ENCODE measurements at places on chromosomes 5 and 9.

GRCh38 chr5:93829346-93829745 lies 87.9 kb upstream of the POU5F2 start:
- no peak for DNase-seq

DNA sequence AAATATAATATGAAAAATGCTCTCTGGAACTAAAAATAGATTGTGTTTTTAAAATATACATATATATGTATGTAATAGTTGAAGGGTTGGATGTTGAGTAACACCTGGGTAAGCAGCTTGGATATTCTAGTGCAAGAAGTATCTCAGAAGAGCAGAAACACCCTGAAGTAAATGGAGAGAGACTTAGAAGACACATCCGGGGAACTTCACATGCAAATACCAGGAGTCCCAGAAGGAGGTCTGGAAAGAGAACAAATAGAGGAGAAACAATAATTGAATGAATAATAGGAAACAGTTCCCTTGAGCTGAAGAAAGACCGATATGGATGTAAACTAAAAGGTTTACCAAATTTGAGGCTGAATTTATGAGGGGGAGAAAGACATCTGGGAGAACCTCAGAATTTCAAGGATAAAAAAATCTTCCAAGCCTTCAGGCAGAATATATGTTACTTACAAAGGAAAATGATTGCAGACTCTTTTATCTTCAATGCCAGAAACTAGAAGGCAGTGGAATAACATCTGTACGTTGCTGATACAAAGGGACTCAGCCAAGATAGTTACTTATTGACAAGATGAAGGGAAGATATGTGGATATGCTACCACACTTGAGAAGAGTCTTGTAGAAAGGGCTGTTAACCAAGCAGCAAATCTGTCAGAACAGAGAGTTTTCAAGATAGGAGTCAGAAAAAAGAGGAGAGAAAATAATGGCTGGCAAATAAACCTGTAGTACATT lies 42.7 kb downstream of the HSDL2 start:
- no peak for DNase-seq

GRCh38 chr9:99019510-99020331 lies 76.0 kb downstream of the COL15A1 start:
- DNase-seq: peak; percentile 98

DNA sequence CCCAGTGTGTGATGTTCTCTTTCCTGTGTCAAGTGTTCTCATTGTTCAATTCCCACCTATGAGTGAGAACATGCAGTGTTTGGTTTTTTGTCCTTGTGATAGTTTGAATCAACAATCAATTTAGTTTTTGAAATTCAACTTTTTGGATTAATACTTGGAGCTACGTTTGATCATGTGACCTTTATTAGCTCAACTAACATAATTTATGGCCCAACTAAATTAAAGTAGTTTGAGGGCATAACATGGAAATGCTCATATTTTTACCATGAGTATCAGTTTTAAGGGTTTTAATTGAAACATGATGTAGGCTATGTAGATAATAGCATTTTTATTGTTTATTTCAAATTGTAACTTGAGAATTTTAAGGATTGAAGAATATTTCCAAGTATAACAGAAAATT lies 168.0 kb downstream of the CCDC171 start:
- DNase-seq: no peak

DNA sequence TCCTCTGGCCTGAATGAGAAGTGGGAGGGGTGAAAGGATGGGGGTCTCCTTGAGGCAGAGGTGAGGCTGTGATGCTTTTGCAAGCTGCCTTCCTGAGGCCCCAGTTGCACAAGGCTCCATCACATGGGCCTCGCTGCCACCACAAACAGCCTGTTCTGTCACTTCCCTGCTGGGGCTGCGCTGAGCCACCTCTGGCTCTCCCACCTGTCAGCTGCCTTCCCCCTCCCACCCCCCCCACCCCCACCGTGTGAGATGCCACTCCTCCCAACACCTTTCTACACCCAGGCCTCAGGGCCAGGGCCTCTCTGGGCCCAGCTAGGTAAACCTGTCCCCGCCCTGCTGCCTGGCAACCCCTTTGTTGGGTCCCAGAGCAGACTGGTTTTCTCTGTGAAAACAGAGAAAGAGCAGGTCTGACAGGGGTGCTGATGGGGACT lies 4.5 kb upstream of the PDLIM4 start:
- no peak for DNase-seq

- no peak for DNase-seq
Measured at GRCh38 chr9:18014556-18014955, 435.7 kb downstream of the SH3GL2 start.

All from mesenchymal stem cell (in vitro differentiated cells and primary cell).